Placental epithelial cell (primary cell): ENCODE measurements at places on chromosomes 6 and 20. TPM values are rescaled to one million over a fixed set of nuclear protein-coding genes. Genes with fewer than 3 reads are reported as not detected.

SLC44A4 gene
- 0.11 TPM in 1 of 2 replicates, not detected in the other for total RNA-seq

SLC17A5 gene
- total RNA-seq = 14.9 and 29.8 TPM in 2 replicates

FILIP1 gene
- total RNA-seq = under 0.01 TPM in 2 replicates

SLC22A2 gene
- 0.11 and 0.39 TPM in 2 replicates for total RNA-seq

FAM209B gene
- not detected in 2 replicates for total RNA-seq

SYCP2L gene
- total RNA-seq = under 0.01 and 0.11 TPM in 2 replicates
